ENCODE measurements at places on chromosomes 4 and X.

DNA sequence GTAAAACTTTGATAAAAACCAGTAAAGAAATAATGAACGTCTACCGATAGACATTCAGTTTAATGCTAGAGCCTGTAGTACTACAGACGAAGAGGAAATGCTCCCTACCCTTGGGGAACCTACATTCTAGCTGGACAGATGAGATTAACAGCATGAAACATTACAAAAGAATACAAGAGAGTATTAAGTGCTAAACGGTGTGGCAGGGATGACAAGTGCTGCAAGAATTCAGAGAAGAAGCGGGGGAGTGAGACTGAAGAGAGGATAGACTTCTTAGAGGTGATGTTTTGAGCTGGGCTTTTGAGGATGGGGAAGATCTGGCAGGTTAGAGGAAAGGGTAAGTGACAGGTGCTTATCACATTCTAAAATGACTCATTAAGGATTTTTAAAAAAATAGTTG, 52.6 kb upstream of the ESX1 start:
- no peak for DNase-seq

DNA sequence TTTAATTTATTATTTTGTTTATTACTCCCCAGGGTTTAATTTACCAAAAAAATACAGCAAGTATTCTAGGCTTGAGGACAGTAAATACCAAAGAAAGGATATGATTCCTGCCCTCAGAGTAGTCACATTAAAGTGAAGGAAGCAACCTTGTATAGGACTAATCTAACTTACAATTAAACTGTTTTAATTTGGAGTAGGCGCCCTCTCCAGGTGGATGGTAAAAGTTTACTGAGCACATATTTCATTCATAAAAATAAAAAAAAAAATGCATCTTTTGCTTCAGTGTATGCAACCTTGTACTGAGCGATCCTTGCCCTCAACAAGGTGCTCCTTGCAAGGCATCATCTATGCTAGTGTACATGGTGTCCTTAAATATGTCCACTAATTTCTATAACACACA, 72.0 kb upstream of the MAGEB16 start:
- DNase-seq, result no peak

- no peak for DNase-seq
Observed at GRCh38 chr4:152935631-152936445, at the start of gene FHDC1. Gene FHDC1 (plus strand): TSS chr4:152936323. CDS start chr4:152943058, 6,735 bp downstream.

- no peak for DNase-seq
Observed at GRCh38 chr4:94407846-94408245, 43.9 kb upstream of the PDLIM5 start.

DNA sequence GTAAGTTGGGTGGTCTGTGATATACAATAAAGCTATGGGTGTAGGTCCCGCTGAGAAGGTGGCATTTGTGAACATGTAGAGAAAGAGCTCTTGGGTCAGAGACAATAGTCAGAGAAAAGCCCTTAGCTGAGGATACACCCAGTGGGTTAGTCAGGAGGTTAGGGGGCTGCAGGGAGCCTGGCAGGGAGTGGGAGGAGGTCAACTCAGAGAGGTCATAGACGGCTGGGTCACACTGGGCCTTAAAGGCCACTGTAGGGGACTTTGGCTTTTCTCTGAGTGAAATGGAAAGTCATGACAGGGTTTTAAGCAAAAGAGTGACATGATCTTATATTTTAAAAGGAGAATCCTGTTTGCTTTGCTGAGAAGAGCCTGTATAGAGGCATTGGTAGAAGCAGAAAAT, 16.7 kb downstream of the MGST2 start:
- DNase-seq, result no peak

DNA sequence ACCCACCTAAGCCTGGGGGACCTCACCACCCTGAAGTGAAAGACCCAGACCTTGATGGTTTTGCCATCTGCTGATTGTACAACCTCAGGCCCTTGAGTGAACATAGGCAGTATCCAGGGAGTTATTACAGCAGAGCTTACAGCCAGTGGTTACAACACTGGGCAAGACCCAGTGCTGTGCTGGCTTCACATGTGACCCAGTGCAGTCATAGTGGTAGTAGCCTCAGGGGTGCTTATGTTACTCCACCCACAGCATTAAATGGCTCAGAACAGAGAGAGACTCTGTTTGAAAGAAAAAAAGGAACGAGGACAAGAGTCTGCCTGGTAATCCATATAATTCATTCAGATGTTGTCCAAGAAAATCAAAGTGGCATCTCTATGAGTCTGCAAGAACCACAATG, 45.2 kb upstream of the DACH2 start:
- DNase-seq, result no peak

DNA sequence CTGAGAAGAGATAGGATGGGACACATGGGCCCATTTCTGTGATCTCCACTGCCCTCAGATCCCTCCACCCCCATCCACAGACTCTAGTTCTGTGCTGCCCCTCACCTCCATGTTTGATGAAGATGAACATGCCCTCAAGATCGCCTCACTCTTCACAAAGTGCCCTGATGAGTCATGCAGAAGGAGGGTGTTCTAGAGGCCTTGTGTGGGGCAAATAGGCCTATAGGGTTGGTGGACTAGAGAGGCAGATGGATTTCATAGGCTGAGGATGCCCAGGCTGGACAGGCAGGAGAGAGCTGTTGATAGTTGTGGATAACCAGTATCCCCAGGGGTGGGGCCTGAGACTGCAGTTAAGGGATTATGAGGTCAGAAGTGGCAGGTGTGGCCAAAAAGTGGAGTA, at the start of gene CXorf65:
CXorf65 (minus strand) TSS at position 314 of the 400 bp plus-strand sequence; CDS start at position 130, 184 bp downstream.
- no peak for DNase-seq

GRCh38 chr4:176566769-176567168, 226.0 kb downstream of the VEGFC start:
- DNase-seq, result no peak

- DNase-seq, result no peak
Observed at GRCh38 chrX:133527415-133527814, 112.1 kb upstream of the GPC4 start.

- DNase-seq, result no peak
Observed at GRCh38 chrX:23136816-23137215, 137.1 kb downstream of the DDX53 start.

- no peak for DNase-seq
Observed at GRCh38 chr4:138398322-138398721, 156.2 kb upstream of the SLC7A11 start.

- no peak for DNase-seq
Observed at GRCh38 chrX:40007131-40007755, 90.5 kb downstream of the BCOR start.

- DNase-seq, result no peak
Observed at GRCh38 chr4:188778905-188779304, 639.7 kb downstream of the TRIML1 start.

- no peak for DNase-seq
Observed at GRCh38 chr4:174686826-174687225, 142.2 kb downstream of the GLRA3 start.

- DNase-seq, result no peak
Observed at GRCh38 chrX:154083126-154083517, 14.4 kb downstream of the MECP2 start.

DNA sequence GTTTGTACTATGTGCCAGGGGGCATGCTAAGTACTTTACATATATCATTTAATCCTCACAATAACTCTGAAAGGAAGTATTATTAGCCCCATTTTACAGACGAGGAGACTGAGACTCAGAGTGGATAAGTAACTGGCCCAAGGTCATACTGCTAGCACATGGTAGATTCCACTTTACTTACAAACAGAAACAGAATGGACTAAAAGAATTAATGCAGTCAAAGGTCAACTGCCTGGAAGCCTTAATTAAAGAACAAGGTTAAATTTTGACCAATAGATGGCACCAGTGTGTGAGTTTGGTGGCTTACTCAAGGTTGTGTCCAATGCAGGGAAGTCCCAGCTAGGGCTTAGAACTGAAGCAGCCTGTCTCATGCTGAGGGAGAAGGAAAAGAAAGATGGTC, 4.7 kb downstream of the RIPPLY1 start:
- DNase-seq, result no peak

- DNase-seq, result no peak
Observed at GRCh38 chr4:154502111-154502510, 10.5 kb upstream of the DCHS2 start.

GRCh38 chr4:66814277-66814676, 731.0 kb downstream of the CENPC start:
- DNase-seq, result no peak

GRCh38 chr4:1772853-1773538, 20.1 kb upstream of the FGFR3 start:
- no peak for DNase-seq

GRCh38 chr4:8648296-8648695, 55.7 kb downstream of the CPZ start:
- no peak for DNase-seq

- DNase-seq, result no peak
Observed at GRCh38 chrX:37712458-37712857, 26.9 kb downstream of the XK start.

- DNase-seq, result no peak
Observed at GRCh38 chr4:118281611-118282442, 71.0 kb downstream of the PRSS12 start.

DNA sequence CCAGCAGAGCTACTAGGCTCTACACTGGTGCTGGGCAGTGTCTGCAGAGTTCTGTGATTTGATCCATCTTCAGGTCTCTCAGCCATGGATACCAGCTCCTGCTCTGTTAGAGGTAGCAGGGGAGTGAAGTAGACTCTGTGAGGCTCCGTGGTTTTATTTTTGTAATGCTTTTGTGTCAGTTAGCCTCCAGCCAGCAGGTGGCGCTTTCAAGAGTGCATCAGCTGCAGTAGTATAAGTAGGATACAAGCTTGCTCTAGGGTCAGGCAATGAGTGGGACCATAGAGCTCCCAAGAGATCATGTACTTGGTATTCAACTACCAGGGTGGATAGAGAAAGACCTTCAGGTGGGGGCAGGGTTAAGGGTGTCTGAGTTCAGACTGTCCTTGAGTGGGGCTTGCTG, 362.5 kb upstream of the TRAM1L1 start:
- no peak for DNase-seq

GRCh38 chr4:41418444-41418843, 119.5 kb upstream of the LIMCH1 start:
- DNase-seq, result peak; percentile 82

DNA sequence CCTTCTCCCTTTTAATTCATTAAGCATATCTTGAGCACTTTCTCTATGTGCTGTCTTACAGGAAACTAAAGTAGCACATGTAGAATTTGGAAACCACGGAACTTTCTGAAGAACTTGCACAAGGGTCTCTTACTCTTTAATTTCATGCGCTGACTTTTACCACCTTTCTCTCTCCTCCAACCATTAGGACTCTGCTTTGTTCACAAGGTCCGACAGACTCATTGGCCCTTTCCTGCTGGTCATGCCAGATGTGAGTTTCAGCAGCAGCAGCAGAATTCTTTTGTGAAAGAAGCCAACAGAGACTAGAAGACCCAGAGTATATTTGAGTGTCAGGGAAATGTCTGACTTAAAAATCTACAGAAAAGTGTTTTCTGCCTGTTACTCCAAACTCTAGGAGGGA, 207.1 kb downstream of the GUCY2F start:
- DNase-seq, result no peak

DNA sequence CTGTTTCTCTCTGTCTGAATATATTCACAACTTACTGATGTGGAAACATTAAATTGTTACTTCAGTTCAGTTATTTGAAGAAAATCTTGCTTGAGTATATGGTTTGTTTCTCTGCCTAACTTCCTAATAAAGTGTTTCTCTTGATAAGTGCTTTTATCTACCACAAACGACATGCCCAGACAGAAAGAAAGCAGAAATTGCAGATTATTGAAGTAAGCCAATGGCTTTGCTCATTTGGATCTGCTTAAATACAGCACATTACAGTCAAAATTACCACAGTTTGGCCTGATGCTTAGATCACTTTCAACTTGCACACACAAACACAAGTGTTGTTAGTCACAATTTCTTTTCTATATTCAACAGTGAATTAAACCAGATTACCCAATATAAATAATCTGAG, 68.0 kb downstream of the ATOH1 start:
- no peak for DNase-seq

DNA sequence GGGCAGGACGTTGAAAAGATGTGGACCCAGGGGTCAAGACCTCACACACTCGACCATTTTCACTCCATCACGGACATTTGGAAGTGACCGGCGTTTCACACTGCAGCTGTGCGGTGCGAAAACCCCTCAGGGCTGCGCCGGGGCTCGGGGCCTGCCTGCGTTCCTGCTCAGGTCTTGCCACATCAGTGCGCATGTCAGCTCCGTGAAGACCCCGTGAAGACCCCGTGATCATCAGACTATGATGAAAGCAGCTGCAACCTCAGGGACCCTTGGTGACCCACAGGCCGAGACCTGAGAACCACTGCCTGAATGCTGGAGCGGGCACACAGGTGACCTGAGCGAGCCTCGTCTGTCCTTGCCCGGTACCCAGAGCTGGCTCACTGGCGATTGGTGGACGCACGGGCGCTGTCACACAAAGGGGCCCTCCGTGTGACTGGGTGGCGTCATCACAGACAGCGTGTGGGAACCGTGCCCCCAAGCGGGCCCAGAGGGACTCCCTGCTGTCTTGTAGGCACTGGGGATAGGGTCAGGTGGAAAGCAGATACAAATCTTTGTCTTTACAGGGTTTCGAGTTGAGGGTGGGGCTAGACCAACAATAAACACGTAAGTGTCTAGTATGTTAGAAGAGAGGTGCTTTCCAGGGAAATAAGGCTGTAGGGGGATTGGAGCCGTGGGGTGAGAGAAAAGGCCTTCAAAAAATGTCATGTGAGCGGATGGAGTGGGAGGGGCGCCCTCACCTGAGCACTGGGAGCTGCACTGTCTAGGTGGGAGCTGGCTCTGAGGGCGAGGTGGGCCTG, 12.7 kb downstream of the MSANTD1 start:
- no peak for DNase-seq

GRCh38 chrX:103361798-103362197, 5.5 kb downstream of the TCEAL9 start:
- DNase-seq, result no peak

- DNase-seq, result no peak
Observed at GRCh38 chr4:105257817-105258495, 111.3 kb downstream of the TET2 start.

DNA sequence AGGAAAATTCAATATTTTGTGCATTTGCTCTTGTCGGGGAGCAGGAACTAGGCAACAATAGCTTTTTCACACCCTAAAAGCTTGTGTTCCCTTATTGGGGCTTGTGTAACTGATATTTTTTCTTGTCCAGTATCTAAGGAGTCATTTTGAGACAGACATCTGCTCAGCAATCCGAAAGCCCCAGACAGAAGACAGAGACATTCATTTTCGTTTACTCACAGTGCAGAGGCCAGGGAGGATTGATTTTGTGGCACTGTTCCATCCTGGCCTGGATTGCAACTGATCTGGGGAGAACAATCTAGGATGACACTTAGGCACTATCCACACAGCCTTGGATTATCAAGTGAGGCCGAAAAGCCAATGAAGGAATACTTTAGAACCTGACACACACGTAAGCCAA, 27.4 kb upstream of the PLAC1 start:
- no peak for DNase-seq

GRCh38 chr4:7910263-7910896, 29.3 kb downstream of the AFAP1 start:
- no peak for DNase-seq
